ENCODE measurements at places on chromosomes 2 and 18.
A peak's percentile ranks its signal among the peaks of the same experiment; 100 is the strongest.

DNA sequence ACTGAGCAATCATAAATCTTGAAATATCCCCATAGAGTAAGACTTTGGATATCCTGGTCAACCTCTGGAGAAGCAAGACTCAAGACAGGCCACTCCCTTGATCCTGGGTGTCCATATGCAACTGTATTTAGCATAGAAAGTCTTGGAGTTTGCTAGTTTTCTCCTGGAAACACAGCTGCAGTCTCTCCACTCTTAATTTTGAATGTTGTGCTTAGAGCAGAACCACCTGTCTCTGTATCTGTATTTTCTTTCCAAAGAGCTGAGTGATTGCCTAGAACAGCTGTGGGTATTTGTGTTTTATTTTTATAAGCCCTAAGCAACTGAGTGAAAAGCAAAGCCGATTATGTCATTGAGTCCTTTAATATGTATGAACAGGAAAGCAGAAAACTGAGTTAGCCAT lies 64.1 kb upstream of the ADAM23 start:
- DNase-seq = no peak

- DNase-seq = no peak
Measured at GRCh38 chr18:25467226-25467987, 115.4 kb upstream of the ZNF521 start.

GRCh38 chr2:200812122-200813022 lies 662 bp downstream of the BZW1 start:
- peak; percentile 35 for DNase-seq

GRCh38 chr18:49850636-49851035 lies 37.3 kb upstream of the ACAA2 start:
- no peak for DNase-seq

GRCh38 chr18:46624127-46624526 lies 32.9 kb downstream of the LOXHD1 start:
- DNase-seq = no peak

GRCh38 chr2:149330127-149331022 lies at the start of gene LYPD6:
Gene LYPD6 (plus strand): TSS chr2:149330587. CDS start chr2:149437709, 107,122 bp downstream.
- no peak for DNase-seq

GRCh38 chr2:190996338-190996946 lies 17.5 kb downstream of the STAT1 start:
- no peak for DNase-seq

- DNase-seq = no peak
Measured at GRCh38 chr2:39135690-39136259, 14.9 kb upstream of the SOS1 start.

- DNase-seq = no peak
Measured at GRCh38 chr2:221635949-221636348, 63.8 kb upstream of the EPHA4 start.

DNA sequence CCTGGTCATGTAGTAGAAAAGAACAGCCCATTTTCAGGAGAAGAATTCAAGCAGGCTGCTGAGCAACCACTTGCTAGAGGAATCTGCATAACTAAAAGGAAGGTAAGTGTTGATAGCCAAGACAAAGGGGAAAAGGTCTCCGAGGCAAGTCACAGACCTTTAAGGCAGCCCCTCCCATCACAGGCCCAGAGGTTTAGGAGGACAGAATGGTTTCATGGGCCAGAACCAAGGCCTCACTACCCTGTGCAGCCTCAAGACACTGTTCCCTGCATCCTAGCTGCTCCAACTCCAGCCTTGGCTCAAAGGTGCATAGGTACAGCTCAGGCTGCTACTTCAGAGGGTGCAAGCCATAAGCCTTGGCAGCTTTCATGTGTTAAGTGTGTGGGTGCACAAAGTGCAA lies 238.6 kb upstream of the CYP26B1 start:
- no peak for DNase-seq

DNA sequence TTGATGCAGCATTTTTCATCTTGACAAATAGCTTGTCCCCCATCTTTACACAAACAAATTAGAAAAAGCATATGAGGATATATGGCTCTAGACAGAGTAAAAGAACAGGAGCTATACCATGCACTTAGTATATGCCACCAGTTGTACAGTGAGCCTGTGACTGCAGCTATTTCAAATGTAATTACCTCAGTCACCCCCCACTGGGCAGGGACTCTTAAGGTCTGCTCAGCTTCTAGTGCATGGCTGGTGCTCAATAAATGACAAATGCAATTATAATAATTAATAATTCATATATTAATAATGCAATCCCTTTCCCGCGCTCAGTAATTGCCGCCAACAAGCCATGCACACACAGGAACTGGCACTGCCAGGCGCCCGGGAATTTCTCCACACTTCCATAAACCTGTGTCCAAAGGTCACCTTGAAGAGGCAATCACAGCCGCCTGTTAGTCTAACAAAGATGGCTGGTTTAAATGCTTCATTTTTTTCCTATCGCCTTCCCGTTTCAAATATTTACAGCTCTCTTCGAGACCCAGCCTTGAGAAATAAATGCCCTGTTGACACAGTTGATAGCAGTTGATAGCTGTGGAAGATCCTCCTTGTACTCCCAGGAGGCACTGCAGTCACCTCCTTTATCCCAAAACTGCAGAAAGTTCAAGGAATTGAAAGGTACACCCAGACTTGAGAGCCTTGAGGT lies 156.6 kb downstream of the INO80D start:
- no peak for DNase-seq

DNA sequence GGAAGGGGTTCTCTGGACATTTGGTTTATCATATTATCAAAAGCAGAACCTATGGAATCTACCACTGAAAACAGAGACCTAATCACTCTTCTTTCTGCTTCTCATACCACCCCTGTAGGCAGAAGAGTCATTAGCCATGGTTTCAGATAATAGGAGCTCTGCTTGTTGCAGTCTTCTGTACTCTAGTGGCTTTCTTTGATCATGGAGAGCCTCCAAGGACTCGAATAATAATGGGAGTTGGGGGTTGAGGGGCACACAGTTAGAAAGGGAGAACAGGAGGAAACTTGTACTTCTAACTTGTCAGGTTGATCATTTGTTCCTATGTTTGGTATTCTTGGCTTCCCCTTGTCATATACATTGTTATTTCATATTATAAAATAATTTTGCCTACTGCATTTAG lies 52.3 kb upstream of the VWC2L start:
- no peak for DNase-seq

DNA sequence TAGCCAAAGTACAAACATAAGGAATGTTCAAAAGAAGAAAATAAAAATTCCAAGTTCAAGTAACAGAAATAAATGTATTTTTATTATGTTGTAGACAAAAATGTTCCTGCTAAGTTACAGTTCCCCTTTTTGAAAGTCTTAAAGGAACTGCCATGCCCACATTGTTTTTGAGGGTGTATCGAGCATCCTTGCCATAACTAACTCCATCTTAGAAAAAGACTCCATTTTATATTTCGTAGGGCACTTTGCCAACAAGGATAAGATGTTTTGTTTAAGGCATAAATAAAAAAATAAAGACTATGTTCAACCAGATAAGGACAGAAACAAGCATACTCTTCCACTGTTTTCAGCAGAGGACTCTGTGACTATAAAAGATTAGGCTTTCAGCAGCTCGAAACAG lies 67.3 kb downstream of the TMEM237 start:
- no peak for DNase-seq

GRCh38 chr2:84811839-84812431 lies 68.9 kb downstream of the TRABD2A start:
- DNase-seq = no peak

DNA sequence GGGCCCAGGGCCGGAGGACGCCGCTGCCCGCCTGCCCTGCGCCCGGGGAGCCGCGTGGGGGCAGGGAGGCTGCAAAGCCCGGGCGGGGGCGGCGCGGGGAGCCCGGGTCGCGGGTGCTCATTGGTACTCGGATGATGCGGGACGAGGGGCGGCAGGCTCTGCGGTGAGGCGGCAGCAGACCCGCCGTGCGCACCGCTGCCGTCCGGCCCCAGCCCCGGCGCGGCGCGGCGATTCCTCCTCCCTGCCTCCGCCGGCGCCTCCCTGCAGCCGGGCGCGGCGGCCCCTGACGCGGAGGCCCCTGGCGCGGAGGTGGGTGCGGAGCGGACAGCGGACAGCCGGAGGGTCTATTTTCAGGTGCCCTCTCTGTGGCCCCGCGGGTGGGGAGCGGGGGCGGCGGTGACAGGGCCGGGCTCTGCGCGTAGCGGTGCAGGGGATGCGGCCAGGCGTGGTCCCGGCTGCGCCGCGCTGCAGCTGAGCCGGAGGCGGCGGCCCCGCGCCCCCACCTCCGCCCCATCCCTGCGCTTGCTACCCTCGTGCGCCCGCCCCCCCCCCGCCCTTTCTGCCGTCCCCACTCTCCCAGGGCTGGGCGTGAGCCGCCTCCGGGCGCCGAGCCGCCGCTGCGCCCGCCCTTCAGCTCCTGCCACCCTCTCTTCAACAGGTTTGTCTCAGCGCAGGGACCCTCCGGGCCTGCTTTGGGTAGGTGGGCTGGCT lies 640 bp downstream of the SPTBN1 start:
- DNase-seq = no peak

DNA sequence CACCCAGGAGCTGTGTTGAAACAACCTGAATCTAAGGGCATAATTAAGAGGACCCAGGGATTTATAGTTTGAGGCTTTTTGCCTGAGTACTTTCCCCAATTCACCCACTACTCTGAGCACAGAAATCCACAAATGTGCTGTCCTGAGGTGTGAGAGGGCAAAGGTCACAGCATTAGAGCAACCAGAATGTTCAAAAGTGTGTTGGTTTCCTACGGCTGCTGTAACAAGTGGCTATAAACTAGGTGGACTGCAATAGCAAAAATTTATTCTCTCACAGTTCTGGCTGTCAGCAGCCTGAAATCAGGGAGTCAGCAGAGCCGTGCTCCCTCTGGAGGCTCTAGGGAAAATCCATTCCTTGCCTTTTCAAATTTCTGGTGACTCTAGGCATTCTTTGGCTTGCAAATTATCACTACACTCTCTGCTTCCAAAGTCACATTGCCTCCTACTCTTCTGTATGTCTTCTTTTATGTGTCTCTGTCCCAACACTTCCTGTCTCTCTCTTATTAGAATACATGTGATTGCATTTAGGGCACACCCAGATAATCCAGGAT lies 91.4 kb upstream of the TACR1 start:
- DNase-seq = no peak

DNA sequence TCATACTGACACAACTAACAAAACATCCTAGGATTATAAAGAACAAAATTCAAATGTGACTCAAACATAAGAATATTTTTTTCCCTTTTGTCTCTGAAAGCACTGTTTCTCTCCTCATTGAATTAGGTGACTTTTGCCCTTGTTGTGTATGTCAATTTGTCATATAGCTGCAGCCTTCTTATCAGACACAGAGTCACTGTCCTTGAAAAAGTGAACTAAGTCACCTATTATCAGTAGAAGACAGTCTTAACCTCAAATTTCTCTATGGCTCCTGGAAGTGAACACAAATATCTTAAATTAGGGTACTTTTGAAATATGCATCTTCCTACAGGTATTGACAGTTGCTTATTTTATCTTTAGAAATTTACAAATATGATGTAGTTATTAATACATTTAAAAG lies 360.6 kb downstream of the NBAS start:
- no peak for DNase-seq

GRCh38 chr2:239579081-239579480 lies 178.3 kb upstream of the HDAC4 start:
- no peak for DNase-seq

GRCh38 chr2:28751956-28752630 lies 463 bp downstream of the PPP1CB start:
- no peak for DNase-seq

- DNase-seq = no peak
Measured at GRCh38 chr18:53268455-53268854, 928.5 kb downstream of the DCC start.

GRCh38 chr2:23746141-23746863 lies 180.6 kb downstream of the ATAD2B start:
- DNase-seq = no peak

DNA sequence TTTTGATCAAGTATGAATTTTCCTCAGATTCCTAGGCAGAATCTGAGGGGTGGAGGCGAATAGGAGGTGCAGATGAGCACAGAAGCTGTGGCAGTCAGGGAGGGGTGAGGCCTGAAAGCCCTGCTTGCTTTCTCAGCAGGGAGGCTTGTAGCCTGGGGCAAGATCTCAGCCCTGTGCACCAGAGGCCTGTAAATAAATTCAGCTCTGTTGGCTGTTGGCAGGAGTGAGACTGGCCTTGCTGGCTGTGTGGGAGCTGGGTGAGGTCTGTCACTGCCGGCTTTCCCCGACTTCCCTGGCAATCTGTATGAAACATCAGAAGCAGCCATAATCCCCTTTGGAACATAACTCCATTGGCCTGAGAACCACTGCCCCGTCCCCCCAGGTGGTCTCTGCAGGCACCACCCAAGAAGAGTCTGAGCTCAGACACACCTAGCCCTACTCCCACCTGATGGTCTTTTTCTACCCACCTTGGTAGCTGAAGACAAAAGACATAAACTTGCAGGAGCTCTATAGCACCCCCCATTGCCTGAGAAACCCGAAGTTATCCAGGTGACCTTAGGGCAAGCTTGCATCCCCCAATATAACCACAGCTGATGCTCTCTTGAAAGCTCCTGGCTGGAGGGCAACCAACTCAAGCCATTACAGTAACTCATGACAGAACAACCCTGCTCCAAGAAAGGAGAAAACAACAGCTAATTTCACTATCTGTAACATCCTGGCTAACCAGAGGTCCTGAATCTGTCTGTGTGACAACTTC lies 32.3 kb downstream of the EVA1A start:
- DNase-seq = no peak
